ENCODE measurements at places on chromosomes 13 and 19. TPM values are rescaled to one million over a fixed set of nuclear protein-coding genes. Genes with fewer than 3 reads are reported as not detected.

The NLRP9 gene
- not detected for total RNA-seq

The PEAK3 gene
- total RNA-seq, result under 0.01 TPM

The CERS1 gene
- total RNA-seq, result 0.32 TPM

The TEX30 gene
- 14.2 TPM for total RNA-seq

The TTC9B gene
- total RNA-seq, result not detected

The DPY19L3 gene
- total RNA-seq, result 22.5 TPM

The KCNRG gene
- 2.6 TPM for total RNA-seq

The CCDC70 gene
- total RNA-seq, result not detected

The OR7A5 gene
- not detected for total RNA-seq

The TDRD12 gene
- total RNA-seq, result 1.3 TPM

The KMT2B gene
- 5.6 TPM for total RNA-seq
